NCI-H2171 (cell line): ENCODE measurements at places on chromosomes 7 and 10.

GRCh38 chr7:129561677-129562359, 49.7 kb upstream of the NRF1 start:
- no peak for DNase-seq

- DNase-seq = no peak
These were observed 673.4 kb downstream of the AUTS2 start for GRCh38 chr7:70271617-70272081.

DNA sequence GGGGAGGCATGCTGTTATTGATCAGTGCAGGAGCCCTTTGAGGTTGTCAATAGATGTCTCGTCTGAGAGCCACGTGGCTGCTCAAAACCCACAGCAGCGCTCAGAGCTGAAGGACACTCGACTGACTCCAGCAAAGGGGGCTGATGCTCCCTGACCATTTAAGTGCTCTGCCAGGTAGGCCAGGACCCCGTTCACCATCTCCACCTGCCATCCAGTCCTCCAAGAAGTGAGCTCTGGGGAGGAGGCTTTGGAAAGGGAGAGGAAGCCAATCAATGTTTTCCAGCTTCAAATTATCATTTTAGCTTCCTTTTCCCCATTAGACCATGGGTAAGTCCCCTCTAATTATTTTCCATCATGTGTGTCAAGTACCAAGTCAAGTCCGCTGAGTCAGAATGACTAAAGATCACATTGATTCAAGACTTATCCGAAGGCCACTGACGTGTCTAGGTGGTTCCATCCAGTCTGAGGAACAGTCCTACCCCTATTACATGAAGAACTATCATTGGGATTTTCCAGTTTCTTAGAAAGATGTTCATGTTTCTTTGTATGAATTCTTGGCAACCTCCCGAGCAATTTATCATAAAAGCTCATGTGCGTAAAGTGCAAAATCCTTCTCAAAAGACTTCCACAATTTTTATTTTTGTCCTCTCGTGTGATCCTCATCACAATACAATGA, 302.6 kb upstream of the LYZL1 start:
- no peak for DNase-seq

DNA sequence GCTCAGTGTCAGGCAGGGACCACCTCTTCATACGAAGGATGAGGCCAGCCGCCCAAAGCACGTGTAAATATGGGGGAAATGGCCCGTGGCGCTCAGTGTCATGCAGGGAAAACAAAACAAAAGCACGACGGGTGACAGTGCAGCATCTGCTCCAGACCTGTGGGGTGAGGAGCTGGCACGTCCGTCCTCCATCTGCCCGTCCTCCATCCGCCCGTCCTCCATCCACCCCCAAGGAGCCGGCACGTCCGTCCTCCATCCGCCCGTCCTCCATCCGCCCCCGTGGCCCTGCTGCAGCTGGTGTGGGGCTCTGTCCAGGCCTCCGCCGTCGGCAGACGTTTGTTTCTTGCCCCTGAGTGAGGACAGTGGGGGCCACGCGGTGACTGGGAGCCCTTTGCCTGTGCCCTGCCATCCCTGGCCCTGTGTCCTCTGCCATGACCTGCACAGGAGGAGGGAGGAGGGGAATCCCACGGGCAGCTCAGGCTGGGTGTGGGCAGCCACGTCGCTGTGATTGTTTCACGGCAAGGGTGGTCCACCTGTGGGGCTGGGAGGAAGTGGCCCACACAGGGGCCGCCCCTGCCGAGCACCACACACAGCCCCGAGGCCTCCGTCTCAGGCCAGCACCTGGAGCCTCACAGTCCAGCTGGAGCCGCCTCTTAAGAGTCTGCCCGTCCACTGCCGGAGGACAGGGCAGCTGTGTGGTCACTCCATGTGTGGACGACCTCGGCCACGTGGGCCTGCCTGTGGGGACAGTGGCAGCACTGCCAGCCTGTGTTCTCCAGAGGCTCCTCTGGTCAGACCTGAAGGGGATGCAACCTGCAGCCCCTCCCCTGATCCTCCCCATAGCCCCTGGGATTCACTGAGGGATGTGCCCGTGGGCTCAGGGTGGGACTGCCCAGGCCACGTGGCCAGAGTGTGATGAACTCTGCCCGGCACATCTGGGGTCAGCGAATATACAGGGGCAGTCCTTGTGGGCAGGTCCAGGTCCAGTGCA, 38.2 kb upstream of the DPYSL4 start:
- DNase-seq = no peak

GRCh38 chr7:123241809-123242208, 42.0 kb upstream of the SLC13A1 start:
- DNase-seq = no peak

DNA sequence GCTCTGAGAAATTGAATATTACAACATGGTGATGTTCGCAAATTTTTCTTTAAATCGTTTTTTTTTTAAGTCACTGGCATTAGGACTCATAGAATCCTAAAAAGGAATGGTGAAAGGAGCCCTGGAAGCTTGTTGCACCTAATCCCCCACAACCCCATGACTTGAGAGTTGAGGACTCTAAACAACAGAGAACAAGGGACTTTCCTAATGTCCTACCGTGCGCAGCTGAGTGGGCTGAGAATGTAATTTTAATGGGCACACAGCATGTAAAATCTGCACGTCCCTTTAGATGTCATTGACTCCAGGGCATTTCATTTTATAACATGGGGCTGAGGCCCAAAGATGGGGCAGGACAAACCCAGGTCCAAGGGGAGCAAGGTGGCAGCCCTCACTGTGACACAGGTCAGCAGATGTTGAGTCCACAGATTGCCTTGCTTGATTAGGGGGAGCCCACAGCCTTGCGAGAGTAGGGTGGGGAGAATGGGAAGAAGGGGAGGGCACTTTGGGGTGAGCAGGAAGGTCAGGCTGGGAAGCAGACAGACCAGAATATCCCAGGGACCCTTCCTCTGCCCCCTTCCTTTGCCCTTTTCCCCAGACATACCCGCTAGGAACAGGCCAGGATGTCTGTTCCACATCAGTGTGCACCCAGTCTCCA, 208.4 kb upstream of the ZMIZ1 start:
- DNase-seq = no peak

DNA sequence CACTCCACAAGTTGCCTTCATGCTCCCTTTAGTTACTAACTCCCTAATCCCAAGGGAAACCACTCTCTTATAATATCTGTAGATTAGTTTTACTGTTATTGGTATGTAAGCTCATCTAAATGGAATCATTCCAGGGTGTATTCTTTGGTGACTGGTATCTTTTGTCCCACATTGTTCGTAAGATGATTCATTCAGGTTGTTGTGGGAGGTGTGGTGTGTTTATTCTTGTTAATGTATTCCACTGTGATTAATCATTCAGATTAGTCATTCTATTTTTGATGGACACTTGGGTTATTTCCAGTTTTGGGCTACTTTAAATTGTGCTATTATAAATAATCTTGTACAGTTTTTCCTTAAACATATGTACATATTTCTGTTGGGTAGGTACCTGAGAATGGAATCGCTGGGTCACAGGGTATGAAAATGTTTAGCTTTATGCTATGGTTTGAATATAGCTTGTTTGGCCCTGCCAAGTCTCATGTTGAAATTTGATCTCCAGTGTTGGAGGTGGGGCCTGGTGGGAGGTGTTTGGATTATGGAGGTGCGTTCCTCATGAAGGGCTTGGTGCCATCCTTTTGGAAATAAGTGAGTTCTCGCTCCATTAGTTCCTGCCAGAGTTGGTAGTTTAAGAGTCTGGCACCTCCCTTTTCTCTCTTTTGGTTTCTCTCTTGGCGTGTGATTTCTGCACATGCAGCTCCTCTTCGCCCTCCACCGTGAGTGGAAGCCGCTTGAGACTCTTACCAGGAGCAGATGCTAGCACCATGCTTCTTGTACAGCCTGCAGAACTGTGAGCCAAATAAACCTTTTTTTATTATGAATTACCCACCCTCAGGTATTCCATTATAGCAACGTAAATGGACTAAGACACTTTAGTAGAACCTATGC, 13.8 kb downstream of the BTRC start:
- peak; percentile 9 for DNase-seq

- no peak for DNase-seq
These were observed 980 bp downstream of the TMEM26 start for GRCh38 chr10:61452151-61452651.

DNA sequence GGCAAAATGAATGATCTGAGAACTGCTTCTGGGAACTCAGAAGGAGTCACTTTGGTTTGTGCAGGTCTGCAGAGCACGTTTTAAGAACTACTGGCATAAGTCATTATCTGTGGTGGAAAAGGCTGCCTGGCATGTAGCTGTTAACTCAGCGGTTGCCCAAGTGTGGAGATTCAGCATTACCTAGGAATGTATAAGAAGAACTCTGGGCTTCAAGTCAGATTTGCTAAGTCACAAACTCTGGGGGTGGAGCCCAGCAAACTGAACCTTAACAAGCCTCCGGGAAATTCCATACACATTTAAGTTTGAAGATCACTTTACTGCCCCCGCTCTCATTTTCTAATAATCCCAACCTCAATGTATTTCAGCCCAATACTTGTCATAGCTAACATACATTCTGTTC, 31.1 kb downstream of the PLXDC2 start:
- no peak for DNase-seq

DNA sequence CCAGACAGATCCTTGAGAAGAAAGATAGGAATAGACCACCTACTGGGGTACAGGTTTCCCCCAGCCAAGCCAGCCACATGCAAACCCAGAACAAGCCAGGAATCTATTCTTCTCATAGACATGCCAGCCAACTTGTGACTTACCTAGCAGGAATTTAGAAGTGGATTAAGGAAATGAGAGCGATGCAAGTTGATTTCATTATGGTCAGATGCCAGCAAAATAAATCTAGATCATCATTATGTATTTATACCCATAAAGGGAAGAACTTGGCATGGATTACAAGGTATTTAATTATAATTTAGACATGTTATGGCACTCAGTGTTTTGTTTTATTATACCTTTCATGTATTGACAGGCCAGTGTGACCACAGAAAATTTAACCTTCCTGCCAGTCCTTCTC, 32.8 kb downstream of the SLC35G1 start:
- DNase-seq = no peak

GRCh38 chr10:112607506-112607905, 160.5 kb downstream of the VTI1A start:
- DNase-seq = no peak

DNA sequence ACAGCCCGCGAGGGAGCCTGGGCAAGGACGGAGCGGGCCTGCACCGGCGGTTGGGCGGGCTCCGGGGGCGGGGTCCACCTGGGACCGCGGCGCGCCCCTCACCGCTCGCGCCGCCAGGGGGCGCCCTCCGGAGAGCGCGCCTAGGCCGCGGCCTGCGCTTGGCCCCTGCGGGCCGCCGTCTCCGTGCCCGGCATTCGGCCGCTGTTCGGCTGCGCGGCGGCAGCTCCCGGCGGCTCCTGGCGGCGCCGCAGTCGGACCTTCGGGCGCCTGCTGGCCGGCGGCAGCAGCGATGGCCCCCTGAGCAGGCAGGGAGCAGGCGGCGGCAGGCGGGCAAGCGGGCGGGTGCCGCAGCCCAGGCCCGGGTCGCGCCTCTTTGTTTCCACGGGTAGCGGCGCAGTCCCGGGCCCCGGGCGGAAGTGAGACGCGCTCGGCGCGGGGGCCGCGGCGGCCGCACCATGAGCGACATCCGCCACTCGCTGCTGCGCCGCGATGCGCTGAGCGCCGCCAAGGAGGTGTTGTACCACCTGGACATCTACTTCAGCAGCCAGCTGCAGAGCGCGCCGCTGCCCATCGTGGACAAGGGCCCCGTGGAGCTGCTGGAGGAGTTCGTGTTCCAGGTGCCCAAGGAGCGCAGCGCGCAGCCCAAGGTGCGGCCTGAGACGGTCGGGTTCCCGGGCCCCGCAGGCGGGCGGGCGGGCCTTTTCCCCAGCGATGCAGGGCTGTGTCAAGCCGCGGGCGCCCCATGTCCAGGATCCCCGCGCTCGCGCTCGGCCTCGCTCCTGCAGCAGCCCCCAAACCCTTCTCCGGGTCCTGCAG, at the start of gene INTS15:
INTS15 (plus strand) TSS at position 193 of the 816 bp plus-strand sequence; CDS start at position 456, 263 bp downstream.
- DNase-seq = peak; percentile 81

- DNase-seq = no peak
These were observed 77.6 kb upstream of the SHH start for GRCh38 chr7:155889636-155890511.

- no peak for DNase-seq
These were observed 194.7 kb downstream of the FGFR2 start for GRCh38 chr10:121403527-121403926.

DNA sequence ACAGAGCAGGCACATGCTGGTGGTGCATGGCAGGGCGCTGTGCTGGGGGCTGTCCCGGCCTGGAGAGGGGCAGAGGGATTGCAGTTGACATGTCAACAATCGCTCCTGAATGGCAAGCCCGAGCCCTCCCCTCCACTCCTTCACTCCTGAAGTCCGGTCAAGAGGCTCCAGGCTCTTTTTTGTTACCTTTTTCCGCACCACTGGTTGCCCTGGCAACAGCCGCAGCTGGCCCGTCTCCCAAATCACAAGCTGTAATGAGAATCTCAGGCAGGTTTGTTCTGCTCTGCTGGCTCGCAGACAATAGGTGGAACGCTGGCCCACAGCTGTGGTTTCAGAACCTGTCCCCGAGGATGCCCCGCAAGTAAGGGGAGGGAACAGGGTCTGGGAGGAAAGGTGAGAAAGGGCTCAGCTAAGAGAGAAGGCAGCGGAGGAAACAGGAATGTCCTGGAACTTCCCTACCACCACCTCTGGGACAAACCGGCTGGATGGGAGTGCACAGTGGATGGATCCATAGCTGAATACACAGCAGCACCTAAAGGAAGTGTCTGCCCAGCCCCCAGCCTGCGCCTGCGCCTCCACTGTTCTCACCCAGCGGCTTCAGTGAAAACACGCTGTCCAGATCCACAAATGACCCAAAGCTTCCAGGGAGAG, 58.9 kb downstream of the CALML3 start:
- peak; percentile 59 for DNase-seq

DNA sequence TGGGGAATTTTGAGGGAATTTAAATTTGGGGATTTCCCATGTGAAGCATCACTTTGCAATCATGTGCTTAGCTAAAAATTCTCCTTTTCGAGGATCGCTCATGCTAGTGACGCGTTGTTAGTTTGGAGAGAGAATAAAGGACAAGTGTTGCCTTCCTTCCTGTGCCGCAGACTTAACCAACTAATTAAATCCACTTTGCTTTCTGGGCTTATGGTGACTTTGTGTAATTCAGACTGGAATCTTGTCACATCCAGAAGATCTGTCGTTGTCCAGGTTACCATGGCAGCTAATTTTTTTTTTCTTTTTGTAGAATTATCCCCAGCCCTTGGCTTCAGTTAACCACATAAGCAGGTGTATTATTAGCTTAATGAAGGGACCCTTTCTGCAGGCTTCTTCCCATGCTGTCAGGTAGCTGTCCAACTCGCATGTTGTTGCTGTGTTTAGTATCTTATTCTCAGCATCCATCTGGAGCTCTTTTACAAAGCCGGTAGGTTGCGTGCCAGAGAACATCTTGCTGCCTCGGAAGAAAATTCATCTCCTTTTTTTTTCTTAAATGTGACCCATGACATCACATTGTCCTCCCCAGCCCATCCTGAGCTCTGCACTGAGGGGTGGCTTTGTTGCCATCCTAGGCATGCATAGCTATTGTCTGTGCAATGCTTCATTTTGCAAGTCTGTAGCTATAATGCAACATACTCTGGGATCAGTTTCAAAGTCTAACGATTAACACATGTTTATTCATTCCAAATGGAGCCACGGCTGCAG, 47.2 kb upstream of the NRP1 start:
- peak; percentile 9 for DNase-seq

DNA sequence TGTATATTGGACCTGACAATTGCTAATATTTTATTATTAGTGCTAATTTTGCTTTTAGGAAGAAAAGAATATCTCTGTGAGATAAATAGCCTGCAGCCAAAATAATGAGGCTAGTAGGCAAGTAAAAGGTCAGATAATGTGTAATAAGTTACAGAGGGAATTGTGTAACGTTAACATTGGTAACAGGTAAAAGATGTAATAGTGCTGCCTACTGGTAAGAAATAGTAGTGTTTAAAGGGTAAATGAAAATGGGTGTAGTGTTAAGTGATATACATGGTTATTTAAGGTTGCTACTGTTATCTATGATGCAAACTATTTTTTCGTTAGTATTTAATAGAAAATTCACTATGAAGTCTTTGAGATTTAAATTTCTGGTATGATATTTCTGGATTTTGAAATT, 9.2 kb upstream of the FOXP2 start:
- no peak for DNase-seq
